Activated naive CD8-positive, alpha-beta T cell treated with anti-CD3 and anti-CD28 coated beads for 36 hours (primary cell): ENCODE measurements at places on chromosomes 2 and 18. TPM values are rescaled to one million over a fixed set of nuclear protein-coding genes. Genes with fewer than 3 reads are reported as not detected.
A peak's percentile ranks its signal among the peaks of the same experiment; 100 is the strongest.

DNA sequence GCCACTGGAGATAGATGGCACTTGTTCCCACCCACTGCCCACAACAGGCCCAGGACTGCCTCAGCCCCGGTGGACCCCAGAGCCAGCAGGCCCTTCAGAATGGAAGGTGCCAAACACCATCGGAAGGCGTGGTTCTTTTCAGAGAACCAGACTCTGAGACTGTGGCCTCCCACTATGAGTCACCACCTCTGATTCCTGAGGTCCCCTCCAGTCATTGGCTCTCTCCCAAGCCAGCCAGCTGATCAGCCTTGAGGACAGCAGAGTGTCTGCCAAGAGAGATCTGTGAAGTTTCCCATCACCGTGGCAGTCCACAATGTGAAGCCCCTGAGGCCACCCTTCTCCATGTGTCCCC lies 10.4 kb upstream of the MAP3K2 start:
- H3K4me3 ChIP-seq: no peak overlapping the region
- H3K4me1 ChIP-seq: peaks cover 11% of the 10 kb centered on the region
- peak overlapping the region; percentile 43 for H3K27ac ChIP-seq
- H3K36me3 ChIP-seq: peaks cover 9% of the 10 kb centered on the region
- peak; percentile 53 for DNase-seq

DNA sequence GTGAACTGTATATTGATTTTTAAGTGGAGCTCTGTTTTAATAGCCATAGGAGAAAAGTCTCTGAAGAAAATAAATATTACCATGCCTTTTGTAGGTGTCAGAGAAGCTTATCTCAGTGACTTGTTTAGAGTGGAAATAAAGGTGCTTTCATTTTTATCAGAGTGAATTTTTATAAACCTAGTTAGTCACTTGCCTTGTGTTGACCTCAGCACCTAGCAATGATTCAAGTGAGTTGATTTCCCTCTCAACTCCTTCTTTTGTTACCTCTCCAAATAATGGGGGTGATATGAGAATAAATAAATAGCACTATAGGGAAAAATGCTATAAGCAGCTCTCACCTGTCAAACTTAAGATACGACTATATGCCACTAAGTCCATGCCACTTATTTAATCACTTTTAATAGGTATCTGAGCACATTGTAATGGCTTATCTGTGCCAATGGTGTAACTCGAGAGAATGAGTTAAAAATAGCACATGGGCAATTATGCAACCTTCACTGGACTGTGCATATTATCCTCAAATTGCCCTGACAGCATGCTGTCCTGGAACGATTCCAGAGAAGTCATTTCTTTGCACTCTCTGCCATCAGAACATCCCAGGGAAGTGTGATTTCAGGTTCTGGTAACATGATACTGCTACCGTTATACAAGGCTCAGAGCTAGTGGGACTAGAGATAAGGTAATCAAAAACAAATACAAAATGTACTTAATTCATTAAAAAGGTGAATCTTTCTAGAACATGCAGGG lies 290.8 kb downstream of the CCDC85A start:
- H3K4me1 ChIP-seq: no peaks in the 10 kb centered on the region
- H3K36me3 ChIP-seq: no peaks in the 10 kb centered on the region
- no peak for DNase-seq
- H3K4me3 ChIP-seq: no peak overlapping the region
- no peaks in the 10 kb centered on the region for H3K27me3 ChIP-seq

DNA sequence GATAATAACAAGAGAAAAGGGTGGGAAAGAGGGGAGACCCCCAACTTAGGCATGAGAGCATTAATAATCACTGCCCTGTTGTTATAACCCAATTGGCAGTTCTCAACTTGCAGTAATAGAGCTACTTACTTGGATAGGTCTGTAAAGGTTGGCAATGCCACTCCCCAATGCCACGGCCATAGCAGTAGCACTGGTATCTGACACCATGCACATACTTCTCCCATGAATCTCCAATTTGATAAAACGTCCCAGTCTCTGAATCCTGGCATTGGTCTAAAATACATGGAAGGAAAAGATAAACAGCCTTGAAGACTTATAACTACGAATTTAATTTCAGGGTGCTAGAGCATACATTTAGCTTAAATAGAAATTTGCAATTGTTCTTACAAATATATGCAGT lies 16.8 kb downstream of the FN1 start:
- H3K36me3 ChIP-seq: no peaks in the 10 kb centered on the region
- no peak overlapping the region for H3K27ac ChIP-seq
- H3K4me1 ChIP-seq: no peaks in the 10 kb centered on the region
- H3K4me3 ChIP-seq: no peak overlapping the region

DNA sequence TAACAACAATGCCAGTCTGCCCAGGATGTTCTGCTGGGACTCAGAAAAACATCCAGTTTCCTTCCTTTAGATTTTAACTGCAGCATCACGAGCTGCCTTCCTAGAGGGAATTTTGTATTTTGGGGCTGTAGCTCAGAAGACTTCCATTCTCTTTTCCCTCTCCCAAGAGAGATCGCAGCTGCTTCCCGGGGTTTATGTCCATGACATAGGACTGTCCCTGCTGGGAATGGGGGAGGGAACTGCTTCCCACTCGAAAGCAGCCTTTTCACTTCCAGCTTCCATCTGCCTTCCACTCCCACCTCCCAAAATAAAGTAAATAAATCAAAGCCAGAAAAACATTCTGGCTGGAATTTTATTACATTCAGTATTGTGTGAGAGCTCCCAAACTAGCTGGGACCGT lies 52.4 kb downstream of the LIMS1 start:
- DNase-seq: no peak
- no peak overlapping the region for H3K4me3 ChIP-seq
- H3K4me1 ChIP-seq: peaks cover 32% of the 10 kb centered on the region
- H3K27me3 ChIP-seq: no peaks in the 10 kb centered on the region
- no peaks in the 10 kb centered on the region for H3K36me3 ChIP-seq

Gene PPP1R1C
- total RNA-seq: not detected

- H3K36me3 ChIP-seq: no peaks in the 10 kb centered on the region
- no peak overlapping the region for H3K4me3 ChIP-seq
- H3K4me1 ChIP-seq: no peaks in the 10 kb centered on the region
- DNase-seq: no peak
- H3K27me3 ChIP-seq: no peaks in the 10 kb centered on the region
- H3K27ac ChIP-seq: no peak overlapping the region
These were observed 294.8 kb upstream of the NRP2 start for GRCh38 chr2:205387350-205388055.

DNA sequence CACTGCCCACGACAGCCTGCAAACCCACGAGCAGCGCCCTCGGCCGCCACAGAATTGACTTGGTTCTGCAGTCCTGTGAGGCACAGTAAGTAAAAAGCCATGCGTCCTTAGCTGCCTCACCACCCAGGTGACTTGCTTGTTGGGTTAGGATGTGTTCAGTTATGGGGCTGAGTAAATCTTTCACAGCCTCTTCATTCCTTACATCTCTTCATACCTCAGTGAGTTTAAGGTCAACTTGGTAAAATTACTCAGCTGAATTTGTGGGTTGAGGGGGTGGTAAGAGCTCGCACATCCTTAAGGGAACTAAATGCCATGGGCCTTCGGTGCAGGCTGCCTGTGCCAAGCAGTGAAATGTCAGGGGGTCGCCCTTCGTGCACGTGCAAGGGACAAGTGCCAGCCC lies 165.2 kb upstream of the ALKAL2 start:
- DNase-seq: no peak
- H3K4me1 ChIP-seq: peaks cover 7% of the 10 kb centered on the region
- H3K27ac ChIP-seq: no peak overlapping the region
- H3K36me3 ChIP-seq: no peaks in the 10 kb centered on the region

DNA sequence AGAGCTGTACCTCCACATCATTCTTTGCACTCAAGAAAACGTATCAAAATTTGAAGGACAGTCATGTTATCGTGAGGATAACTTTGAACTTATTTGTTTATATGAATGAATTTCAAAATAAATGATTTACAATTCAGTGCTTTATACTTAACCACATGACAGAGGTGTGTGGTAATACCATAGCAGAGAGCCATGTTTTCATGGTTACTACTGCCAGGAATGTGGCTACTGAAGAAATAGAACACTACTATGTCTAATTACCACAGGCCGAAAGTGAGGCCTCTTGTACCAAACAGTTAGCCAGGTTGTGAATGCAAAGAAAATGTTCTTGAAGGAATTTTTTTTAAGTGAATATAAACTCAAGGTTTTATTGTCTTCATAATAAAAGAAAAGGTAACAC lies 49.2 kb downstream of the AAK1 start:
- H3K27ac ChIP-seq: no peak overlapping the region
- H3K36me3 ChIP-seq: peaks cover 43% of the 10 kb centered on the region
- peaks cover 68% of the 10 kb centered on the region for H3K4me1 ChIP-seq

DNA sequence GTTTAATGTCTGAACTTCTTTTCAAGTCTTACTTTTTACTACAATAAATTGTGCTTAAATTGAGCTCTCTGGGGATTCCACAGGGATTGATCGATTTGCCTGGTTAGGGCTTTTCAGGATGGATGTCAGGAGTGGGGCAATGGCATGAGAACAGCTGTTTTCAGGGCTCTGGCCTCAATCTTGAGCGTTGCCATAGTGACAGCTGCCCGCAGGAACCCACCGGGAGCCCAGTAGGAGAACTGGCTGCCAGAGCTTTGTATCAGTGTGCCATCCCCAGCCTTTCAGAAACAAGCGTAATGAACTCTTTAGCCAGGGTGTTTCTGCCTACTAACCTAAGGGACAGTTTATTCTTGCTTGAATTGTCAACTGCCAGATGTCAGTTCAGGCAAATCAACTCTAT lies 93.5 kb downstream of the GALNT3 start:
- no peak overlapping the region for H3K27ac ChIP-seq
- no peaks in the 10 kb centered on the region for H3K36me3 ChIP-seq
- no peaks in the 10 kb centered on the region for H3K27me3 ChIP-seq
- H3K4me3 ChIP-seq: no peak overlapping the region
- DNase-seq: no peak

DNA sequence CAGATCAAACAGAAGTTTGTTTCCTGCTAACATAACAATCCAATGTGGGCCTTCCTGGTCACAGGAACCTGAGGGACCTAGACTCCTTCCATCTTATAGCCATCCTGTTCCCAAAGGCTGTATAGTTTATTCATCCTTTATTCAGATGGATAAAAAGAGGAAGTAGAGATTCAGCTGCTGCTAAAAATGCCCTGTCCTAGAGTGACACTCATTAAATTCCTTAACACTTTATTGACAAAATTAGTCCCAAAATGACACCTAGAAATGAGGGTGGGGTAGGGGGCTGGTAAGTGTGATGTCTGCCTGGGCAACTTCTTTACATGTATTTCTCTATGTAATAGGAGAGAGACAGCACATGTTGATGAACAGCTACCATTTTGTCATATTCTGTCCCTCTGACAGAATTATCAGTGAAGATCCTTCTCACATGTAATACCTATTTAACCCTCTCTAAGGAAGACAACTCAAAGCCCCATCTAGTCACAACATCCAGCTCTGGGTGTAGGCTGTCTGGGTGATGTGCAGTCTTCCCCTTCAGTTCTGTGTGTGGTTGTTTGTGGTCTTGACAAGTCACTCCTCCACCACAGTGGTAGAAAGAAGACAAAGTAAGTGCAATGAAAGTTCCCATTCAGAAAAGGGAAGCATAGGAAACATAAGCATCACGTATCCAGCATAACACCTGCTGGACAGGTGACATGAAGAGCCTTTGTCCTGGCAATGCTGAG lies 253.9 kb upstream of the CNTNAP5 start:
- H3K4me1 ChIP-seq: no peaks in the 10 kb centered on the region
- no peak for DNase-seq
- H3K4me3 ChIP-seq: no peak overlapping the region
- no peaks in the 10 kb centered on the region for H3K27me3 ChIP-seq

DNA sequence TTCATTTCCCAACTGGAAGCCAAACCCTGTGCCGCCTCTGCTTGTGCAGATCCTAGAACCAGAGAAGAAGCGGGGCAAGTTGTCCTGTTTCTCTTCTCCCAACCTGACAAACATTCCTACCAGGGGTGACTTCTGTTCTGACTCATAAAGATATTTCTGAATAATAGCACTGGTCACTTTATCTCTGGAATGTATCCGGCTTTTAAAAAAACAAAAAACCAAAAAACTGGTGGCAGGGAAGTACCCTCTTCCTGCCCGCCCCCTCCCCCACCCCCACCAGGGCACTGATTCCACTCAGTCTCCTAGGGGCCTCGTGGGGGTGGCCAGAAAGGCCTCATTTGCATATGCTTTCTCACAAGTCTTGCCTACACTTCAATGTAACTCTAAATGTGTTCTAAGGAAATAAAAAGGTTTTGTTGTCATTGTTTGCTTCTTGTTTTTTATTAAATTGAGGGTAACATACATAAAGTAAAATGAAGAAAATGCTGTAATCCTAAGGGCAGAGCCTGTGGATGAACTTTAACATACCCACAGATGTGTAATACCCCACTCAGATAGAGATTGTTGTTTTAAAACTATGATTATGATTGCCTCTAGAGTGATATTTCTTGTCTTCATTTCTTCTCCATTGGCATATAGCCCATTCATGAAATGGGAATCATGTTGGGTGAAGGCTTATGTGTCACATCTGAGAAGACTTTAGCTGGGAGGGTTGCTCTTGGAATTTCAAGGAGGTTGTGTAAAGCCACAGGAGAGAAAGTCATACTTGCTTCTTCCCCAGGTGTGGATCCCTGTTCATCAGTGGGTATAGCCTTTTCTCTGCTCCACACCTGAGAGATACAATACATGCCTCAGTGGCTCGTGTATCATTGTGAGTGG lies 5.3 kb upstream of the FOSL2 start:
- no peaks in the 10 kb centered on the region for H3K27me3 ChIP-seq
- peaks cover 30% of the 10 kb centered on the region for H3K4me1 ChIP-seq
- no peak for DNase-seq
- no peak overlapping the region for H3K27ac ChIP-seq
- no peaks in the 10 kb centered on the region for H3K36me3 ChIP-seq

- no peak overlapping the region for H3K4me3 ChIP-seq
- no peak for DNase-seq
- no peaks in the 10 kb centered on the region for H3K36me3 ChIP-seq
- H3K27ac ChIP-seq: no peak overlapping the region
- H3K4me1 ChIP-seq: peaks cover 27% of the 10 kb centered on the region
These were observed 301.8 kb upstream of the ID2 start for GRCh38 chr2:8380026-8380425.

Gene TNS1
- 0.89 TPM for total RNA-seq

Gene TMEM163
- total RNA-seq: not detected

DNA sequence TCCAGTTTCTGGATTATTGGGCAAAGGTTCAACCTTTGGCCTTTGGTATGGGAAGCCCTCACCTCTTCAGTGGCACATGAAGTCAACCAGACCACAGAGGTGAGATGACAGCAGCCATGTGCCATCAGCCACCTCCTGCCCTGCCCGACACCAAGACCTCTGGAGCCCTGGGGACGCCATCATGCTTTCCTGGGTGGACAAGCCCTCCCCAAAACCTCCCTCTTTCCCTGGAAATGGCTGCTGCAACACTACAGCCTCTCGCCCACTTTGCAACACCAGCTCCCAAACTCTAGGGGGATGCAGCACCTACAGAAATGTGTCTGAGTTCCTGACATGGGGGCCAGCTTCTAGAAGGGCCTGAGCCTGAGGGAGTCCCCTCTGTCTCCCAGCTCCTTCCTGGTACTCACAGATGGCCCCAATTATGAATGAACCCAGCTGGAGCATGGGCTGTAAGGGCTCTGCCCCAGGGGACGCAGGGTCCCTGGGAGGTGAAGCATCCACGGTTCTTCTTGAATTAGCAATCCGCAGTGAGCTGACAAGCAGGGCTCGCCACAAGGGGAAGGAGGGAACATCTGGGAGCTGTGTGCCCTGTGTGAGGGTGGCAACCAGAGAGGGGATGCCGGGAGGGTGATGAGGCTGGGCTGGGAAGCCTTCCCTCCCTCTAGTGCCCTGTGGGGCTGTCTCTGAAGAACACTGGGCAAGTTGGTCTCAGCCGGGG lies 268.5 kb upstream of the HDAC4 start:
- H3K27me3 ChIP-seq: no peaks in the 10 kb centered on the region
- DNase-seq: no peak
- no peak overlapping the region for H3K4me3 ChIP-seq
- no peak overlapping the region for H3K27ac ChIP-seq
